ENCODE measurements at places on chromosomes 7 and 10. TPM values are rescaled to one million over a fixed set of nuclear protein-coding genes. Genes with fewer than 3 reads are reported as not detected.

NUTM2D gene
- 2.1 TPM for total RNA-seq

ELFN1 gene
- total RNA-seq: not detected

ALOX5 gene
- total RNA-seq: 7.5 TPM

BTBD16 gene
- total RNA-seq: not detected

CLCN1 gene
- not detected for total RNA-seq

- no peak overlapping the region for H3K4me3 ChIP-seq
- DNase-seq: no peak
- H3K4me1 ChIP-seq: no peaks in the 10 kb centered on the region
- H3K36me3 ChIP-seq: no peaks in the 10 kb centered on the region
- H3K27me3 ChIP-seq: peaks cover 17% of the 10 kb centered on the region
Measured at GRCh38 chr7:29120955-29121354, 25.4 kb downstream of the CPVL start.

GRCh38 chr10:115073796-115074195 is 19.4 kb upstream of the ATRNL1 start:
- no peak overlapping the region for H3K4me3 ChIP-seq
- peaks cover 15% of the 10 kb centered on the region for H3K27me3 ChIP-seq
- DNase-seq: no peak
- H3K4me1 ChIP-seq: no peaks in the 10 kb centered on the region

GRCh38 chr10:91341686-91342085 is 68.5 kb upstream of the HECTD2 start:
- H3K4me1 ChIP-seq: no peaks in the 10 kb centered on the region
- no peaks in the 10 kb centered on the region for H3K36me3 ChIP-seq
- no peak for DNase-seq
- peaks cover 16% of the 10 kb centered on the region for H3K27me3 ChIP-seq

DNA sequence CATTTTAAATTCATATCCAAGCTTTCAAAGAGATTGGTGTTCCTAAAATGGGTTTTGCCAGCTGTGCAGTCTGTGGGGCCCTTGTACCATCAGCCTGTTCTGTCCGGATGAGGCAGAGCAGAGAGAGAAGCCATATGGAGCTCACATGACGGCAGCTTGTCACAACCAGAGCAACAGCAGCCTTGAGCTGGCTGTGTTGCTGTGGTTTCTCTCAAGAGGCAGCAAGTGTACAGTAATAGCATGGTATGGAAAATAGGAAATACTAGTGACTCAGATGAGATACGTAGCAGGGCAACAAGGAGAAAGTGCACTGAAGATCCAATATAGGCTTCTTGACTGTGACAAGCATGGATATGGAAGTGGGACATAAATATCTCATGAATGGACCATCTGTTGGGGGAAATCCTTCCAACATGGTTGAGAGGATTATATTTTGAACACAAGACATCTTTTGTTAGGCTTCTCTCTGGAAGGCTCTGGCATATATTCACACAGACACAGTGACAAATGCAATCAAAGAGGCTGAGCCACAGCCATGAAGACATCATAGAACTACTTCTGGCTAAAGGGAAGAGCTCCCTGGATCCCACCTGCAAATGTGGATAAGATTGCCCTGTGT is 251.0 kb upstream of the TAC1 start:
- no peaks in the 10 kb centered on the region for H3K36me3 ChIP-seq
- no peaks in the 10 kb centered on the region for H3K4me1 ChIP-seq
- no peak for DNase-seq
- no peaks in the 10 kb centered on the region for H3K27me3 ChIP-seq

- no peaks in the 10 kb centered on the region for H3K27me3 ChIP-seq
- H3K27ac ChIP-seq: peak overlapping the region; percentile 86
- H3K4me3 ChIP-seq: peak overlapping the region; percentile 72
- H3K4me1 ChIP-seq: peaks cover 47% of the 10 kb centered on the region
- DNase-seq: peak; percentile 87
Measured at GRCh38 chr10:79137826-79138225, 69.1 kb downstream of the ZMIZ1 start.

- DNase-seq: no peak
- H3K4me3 ChIP-seq: no peak overlapping the region
- H3K27me3 ChIP-seq: no peaks in the 10 kb centered on the region
- no peaks in the 10 kb centered on the region for H3K36me3 ChIP-seq
- H3K4me1 ChIP-seq: peaks cover 6% of the 10 kb centered on the region
- no peak overlapping the region for H3K27ac ChIP-seq
Measured at GRCh38 chr10:132912713-132913558, 29.4 kb downstream of the CFAP46 start.

DNA sequence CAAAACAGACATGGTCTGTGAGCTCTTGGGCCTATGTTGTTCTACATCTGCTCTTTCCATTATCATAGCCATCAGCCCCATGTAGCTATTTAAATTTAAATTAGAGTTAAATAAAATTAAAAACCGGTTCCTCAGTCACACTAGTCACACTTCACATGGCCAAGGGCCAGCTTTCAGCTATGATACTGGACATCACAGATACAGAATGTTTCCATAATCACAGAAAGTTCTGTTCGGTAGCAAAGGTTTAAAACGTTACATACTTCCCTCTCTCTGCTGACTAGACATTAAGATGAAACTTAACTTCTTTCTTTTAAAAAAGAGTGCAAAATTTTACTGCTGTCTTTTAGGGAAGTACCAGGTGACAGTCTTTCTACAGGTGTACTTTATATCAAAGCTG is 43.0 kb downstream of the SRPK2 start:
- peak overlapping the region; percentile 54 for H3K4me3 ChIP-seq
- DNase-seq: no peak
- H3K27ac ChIP-seq: peak overlapping the region; percentile 24
- H3K4me1 ChIP-seq: peaks cover 35% of the 10 kb centered on the region
- H3K36me3 ChIP-seq: no peaks in the 10 kb centered on the region
